ENCODE measurements at places on chromosomes 13 and 19.
A peak's percentile ranks its signal among the peaks of the same experiment; 100 is the strongest.

DNA sequence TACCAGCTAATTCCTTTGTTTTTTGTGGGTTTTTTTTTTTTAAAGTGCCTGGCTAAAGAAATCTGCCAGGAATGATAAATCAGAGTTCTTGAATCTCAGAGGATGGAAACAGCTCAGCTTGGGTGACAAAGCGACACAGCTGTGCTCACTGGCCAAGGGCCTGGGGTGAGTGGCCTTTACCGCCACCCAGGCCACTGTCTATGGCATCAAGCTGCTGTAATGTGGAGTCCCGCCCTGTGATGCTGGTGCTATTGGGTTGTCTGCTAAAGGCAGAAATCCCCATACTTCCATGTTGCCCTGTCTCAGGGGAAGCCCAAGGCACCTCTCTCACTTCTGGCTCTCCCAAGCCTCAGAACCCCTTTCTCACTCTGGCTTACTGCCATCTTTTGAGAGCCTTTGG, 82.6 kb upstream of the FARP1 start:
- no peak for DNase-seq

DNA sequence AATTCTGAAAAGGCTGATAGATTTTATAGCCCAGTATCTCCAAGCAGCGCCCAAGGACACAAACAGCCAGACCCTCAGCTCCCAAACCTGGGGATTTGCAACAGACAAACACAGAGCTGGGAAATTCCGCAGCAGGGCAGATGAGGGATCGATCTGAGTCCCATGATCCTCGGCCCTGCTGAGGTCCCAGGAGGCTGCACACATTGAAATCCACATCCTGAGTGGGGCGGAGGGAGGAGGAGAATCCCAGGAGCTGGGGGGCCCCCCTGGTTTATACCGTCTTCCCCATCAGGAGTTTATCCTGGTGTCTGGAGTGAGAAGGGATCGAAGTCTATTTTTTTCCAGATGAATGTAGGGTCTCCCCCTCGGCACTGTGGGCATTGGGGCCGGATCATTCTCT, 49.3 kb downstream of the GNG7 start:
- DNase-seq, result no peak

GRCh38 chr19:28943651-28944050, 269.3 kb downstream of the UQCRFS1 start:
- no peak for DNase-seq

DNA sequence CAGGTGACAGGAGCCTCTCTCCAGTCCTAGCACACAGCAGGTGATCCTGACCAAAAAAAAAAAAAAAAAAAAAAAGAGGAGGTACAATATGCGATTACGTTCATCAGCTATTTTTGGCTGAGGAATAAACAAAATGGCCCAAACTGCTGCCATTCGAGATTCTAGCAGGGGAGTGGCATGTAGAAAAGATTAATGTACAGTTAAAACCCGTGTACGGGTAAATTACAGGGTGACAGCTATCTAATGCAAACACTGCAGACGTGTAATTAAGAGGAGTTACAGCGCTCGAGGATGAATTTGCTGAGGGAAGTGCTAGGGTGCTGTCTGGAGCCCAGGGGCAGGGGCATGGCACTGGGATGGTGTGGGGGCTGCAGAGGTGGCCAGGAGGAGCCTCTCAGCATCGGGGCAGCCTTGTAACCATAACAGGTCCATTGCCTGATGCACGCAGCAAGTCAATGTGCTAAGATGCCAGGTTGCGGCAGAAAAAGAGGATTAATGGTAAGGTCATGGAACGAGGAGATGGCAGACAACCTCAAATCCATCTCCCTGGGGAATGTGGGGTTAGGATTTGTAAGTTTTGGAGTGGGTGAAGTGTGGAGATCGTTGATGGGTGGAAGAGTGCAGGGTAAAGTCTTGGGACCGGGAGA, 17.4 kb downstream of the CHST8 start:
- DNase-seq, result no peak

DNA sequence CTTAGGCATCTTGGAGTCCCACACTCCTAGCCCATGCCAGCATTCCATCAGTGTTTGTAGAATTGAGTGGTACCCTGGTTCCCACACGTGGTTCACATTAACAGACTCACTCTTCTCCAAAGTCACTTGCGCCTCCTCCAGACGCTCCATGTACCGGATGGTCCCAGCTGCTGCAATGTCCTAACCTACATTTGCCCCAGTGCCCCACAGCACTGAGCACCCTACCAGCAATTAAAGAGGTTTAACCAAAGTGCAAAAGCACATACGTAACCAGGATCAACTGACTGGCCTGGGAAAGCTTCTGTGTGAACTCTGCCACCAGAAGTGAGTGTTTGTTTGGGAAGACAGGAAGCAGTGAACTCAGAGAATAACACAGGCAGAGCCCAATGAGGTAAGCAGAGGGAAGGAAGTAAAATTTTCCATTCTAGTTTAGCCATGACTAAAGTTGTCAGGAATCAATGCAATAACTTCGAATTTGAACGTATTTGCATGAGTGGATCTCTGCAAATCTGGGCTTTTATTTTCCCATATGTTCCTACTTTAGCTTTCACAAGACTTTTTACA, 7.3 kb upstream of the MEDAG start:
- no peak for DNase-seq

- DNase-seq, result peak; percentile 51
Observed at GRCh38 chr19:4732680-4733114, 9.1 kb upstream of the DPP9 start.

DNA sequence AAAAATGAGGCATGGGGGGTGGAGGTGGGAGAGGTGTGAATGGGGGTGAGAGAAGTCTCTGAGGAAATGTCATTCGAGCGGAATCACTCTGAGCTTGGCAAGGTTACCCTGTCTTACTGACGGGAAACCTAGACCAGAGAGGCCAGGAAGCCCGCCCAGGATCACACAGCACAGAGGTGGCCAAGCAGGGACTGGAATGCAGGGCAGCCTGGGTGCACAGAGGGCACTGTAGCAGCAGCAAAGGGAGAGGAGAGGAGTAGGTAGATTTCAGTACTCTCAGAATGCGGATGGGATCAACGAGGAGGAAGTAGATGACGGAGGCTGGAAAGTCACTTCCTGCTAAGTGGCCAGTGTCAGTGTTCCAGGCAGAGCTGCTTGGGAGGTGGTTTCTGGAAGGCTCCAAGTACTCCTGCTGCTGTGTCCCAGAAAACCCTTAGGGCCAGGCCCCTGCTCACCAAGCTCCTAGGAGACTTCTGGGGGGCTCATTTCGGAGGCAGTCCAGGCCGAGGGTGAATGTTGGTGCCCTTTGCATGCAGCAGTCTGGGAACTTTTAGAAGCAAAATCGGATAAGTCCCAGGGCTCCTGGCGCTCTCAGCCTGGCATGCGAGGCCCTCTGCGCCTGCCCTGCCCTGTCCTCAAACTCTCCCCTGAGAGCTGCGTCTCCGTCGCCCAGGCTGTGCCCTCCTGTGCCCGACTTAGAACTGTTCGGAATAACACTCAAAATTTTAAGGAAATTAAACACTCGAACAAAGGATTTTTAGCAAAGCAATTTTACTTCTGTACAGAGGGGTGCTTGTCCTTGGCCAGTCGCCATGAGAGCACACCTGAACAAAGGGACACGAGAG, 33.5 kb downstream of the DNM2 start:
- DNase-seq, result no peak

- no peak for DNase-seq
Observed at GRCh38 chr13:44748439-44748838, 172.3 kb upstream of the TSC22D1 start.

- DNase-seq, result no peak
Observed at GRCh38 chr19:11023016-11023415, 62.2 kb downstream of the SMARCA4 start.

Measured in activated naive CD4-positive, alpha-beta T cell treated with anti-CD3 and anti-CD28 coated beads, Interleukin-2, amount 50 U/mL, for 16 hours (primary cell).